ENCODE measurements at places on chromosomes 16 and 17. TPM values are rescaled to one million over a fixed set of nuclear protein-coding genes. Genes with fewer than 3 reads are reported as not detected.

The ARHGDIA gene
- 31.0 TPM for total RNA-seq

The TERB1 gene
- total RNA-seq, result not detected

The CACNG3 gene
- total RNA-seq, result not detected

The ADAD2 gene
- 0.21 TPM for total RNA-seq

The TUBB3 gene
- total RNA-seq, result 28.0 TPM

The DRC3 gene
- total RNA-seq, result 3.6 TPM

The HBQ1 gene
- not detected for total RNA-seq

The TMEM98 gene
- total RNA-seq, result 79.7 TPM
